ENCODE measurements at places on chromosomes 4 and X.

DNA sequence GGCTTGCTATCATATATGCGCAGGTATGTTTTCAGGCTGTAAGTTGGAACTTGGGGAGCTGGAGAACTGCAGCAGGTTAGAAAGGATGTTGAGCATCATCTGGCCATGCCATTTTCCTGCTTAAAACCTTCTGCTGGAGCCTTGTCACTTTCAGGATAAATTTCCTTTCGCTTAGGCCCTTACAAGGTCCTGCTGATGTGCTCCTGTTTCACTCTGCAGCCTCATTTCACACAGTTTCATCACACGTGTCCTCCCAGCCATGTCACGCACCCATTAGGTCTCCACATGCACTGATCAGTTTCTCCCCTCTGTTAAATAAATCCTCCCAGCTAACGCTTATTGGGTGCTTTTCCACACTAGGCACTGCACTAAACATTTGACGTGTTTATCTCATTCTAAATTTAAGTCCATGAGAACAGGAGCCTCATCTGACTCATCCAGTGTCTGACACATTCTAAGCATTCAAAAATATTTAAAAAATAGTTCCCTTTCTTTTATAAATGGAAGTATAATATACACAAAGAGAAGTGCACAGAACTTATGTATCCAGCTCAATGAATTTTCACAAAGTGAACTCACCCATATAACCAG lies 14.5 kb downstream of the SOD3 start:
- DNase-seq: no peak

- no peak for DNase-seq
Measured at GRCh38 chr4:119139822-119140252, 4.2 kb downstream of the MYOZ2 start.

- DNase-seq: no peak
Measured at GRCh38 chrX:2620576-2620975, 70.5 kb upstream of the CD99 start.

GRCh38 chrX:53595266-53595810 lies 91.2 kb downstream of the HUWE1 start:
- DNase-seq: no peak

DNA sequence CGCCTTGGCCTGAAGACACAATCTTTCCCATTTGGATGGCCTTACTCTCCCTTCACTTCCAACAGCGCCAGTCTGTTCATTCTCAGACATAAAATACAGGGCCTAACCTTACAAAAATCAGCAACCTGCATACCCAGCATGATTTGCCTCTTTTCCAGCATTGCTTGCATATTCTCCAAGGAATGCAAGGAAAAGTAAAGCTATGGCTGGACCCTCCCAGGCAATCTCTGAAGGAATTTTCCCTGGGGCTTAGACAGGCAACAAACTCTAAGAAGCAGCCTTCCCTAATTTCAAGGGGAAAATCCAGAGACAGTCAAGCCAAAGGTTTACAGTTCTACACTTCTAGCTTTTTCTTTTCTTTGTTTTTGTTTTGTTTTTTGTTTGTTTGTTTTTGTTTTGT lies 3.6 kb downstream of the DCTD start:
- no peak for DNase-seq

Measured in stimulated activated CD8-positive, alpha-beta memory T cell treated with anti-CD3 and anti-CD28 coated beads, Interleukin-7, amount 100 ng/mL, for 24 hours (primary cell).